ENCODE measurements at places on chromosomes 16 and 17.
A peak's percentile ranks its signal among the peaks of the same experiment; 100 is the strongest.

DNA sequence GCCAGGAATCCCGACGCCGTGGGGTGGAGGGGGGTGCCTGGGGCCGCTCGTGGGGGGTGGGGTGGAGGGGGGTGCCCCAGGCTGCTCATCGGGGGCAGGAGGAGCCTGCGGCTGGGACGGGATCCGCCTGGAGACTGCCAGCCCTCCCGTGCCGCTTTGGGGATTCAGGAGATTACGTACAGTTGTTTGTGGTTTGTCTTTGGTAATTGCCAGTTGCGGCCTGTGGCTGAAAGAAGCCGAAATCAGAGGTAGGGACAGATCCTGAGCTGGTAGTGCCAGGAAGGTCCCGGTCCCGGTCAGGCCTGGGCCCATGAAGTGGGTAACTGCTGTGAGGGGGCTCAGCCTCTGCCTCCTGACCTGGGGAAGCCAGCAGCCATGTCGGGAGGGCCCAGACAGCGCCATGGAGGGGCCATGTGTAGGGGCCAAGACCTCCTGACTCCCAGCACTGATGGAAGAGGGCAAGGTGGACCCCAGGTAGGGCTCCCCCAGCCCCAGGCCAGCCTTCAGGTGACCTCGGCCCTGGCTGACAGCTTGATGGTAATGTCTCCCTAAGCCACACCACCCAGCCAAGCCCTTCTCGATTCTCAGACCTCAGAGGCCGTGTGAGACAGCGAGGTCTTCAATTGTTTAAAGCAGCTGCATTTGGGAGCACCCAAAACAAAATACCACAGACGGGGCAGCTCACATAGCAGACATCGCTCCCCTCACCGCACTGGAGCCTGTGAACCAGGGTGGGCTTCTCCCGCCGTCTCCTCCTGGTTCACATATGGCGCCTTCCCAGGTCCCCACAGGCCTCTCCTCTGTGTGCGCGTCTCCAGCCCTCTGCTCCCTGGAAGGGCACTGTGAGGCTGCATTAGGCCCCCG, 34.9 kb upstream of the SSTR5 start:
- DNase-seq: no peak

DNA sequence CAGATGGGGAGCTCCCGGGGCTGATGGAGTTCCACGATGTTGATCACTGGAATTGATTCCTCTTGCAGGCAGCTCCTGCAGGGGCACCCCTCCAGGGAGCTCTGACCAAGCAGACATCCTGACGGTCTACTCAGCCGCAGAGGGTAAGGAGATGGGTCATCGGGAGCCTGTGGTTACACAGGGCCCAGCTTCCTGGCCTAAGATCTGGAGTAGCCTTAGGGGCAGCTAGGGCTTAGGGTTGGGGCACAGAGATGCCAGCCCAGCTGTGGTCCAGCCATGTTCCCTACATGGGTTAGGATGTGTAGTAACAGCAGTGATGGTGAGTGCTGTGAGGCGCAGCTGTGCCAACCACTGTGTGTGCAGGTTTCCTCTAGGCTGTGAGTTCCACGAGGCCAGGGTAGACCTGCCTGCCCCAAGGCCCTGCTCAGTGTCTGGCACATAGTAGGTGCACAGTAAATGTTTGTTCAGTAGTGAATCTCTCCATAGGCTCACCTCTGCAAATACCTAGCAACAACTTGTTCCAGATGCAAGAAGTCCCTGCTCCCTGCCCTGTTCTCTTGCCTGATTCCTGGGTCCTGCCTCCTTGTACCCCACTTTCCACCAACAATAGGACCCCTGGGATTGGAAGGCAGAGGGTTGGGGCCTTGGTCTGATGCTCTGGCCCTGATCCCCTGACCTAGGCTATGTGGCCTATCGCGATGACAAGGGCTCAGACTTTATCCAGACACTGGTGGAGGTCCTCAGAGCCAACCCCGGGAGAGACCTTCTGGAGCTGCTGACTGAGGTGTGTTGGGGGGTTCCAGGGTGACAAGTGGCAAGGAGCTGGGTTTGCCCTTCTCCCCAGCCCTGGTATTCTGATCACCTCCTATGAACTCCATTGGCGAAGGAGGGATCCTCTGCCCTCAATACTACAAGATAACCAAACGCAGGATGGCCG, 13.7 kb downstream of the ZNF213 start:
- DNase-seq: peak; percentile 26

DNA sequence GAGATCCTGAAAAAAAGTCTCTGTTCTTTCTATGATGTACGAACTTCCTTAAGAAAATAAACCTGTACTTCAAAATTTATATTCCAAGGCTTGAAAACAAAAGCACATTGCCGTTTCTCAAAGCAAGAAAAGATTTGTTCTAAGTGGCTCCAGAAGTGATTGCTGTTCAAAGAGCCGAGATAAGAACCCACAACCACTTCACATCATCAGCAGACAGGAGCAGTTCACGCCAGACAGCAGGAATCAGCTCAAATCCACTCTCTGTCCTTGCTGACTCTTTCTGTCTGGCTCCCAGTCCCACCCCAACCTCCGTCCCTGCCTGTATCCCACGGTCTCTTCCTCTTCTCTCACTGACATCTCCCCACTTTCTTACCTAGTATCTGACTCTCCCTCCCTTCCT, 85.0 kb upstream of the MYOCD start:
- no peak for DNase-seq

DNA sequence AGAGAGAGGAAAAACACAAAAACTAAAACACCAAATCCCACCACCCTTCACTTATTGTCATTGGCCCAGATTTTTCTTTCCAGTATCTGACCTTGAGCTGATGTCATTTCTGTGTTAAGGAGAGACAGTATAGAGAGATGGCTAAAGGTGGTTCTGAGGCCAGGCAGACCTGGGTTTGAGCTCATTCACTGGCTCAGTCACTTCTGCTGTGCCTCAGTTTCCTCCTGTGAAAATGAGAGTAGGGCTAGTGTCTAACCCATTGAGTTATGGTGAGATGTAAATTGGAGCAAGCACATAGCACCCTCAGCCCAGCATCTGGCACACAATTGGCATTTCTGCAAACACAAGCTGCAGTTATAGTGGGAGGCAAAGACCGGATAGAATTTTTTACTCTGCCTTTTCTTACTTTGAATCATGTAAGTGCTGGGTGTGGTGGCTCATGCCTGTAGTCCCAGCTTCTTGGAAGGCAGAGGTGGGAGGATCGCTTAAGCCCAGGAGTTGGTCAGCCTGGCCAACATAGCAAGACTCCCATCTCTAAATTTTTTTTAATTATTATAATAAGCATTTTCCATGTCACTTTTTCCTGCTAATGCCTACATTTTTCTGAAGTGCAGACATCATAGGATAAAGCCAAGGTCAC, 6.4 kb upstream of the KIFC3 start:
- no peak for DNase-seq

DNA sequence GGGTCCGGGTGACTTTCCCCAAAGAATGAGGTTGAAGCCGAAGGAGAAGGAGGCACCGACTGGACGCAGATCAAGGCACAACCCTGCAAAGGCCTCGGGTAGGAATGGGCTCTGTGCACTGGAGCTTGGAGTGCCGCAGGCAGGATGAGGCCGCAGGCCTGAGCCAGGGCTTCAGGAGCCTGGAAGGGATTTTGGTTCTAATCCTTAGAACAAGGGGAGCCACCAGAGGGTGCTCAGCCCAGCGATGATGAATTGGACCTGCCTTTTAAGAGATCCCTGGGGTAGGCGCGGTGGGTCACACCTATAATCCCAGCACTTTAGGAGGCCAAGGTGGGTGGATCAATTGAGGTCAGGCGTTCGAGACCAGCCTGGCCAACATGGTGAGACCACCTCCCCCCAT, 8.1 kb downstream of the CIBAR2 start:
- DNase-seq: no peak

GRCh38 chr16:74679983-74680382, 13.3 kb upstream of the RFWD3 start:
- DNase-seq: no peak

- no peak for DNase-seq
Observed at GRCh38 chr17:7508846-7509245, 24.7 kb downstream of the POLR2A start.

DNA sequence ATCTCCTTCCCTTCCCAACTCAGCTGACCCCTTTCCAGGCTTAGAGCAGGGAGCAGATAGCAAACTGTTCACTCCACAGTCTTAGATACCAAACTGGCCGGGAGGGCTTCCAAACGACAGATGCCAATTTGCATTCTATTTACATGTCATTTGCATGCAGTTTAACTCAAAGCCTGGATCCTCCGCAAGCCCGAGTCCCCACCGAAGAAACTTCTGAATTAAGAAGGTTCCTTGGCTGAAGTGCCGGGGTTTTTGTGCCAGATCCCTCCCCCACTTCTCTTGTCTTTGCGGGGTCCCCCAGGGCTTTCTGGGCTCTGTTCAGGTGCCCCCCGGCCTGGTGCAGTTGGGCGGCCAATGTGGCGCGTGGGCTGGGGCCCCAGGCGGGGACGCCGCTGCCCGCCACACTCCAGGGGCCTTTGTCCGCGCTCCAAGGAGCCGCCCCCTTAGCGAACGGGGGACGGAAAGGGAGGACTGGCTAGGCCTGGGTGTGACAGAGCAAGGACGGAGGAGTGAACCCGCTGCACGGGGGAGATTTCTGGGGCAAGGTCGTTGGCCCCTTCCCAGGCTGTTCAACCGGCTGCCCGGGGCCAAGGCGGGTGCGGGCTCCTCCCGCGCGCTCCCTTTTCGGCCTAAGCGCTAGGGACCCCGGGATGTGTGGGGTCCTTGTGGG, 1.2 kb downstream of the GPRC5B start:
- DNase-seq: no peak

GRCh38 chr16:19517424-19518089, 4.3 kb downstream of the GDE1 start:
- peak; percentile 19 for DNase-seq

- DNase-seq: no peak
Observed at GRCh38 chr17:82213251-82214011, 789 bp upstream of the CCDC57 start.

GRCh38 chr17:72119873-72120641, 763 bp upstream of the SOX9 start:
- no peak for DNase-seq

DNA sequence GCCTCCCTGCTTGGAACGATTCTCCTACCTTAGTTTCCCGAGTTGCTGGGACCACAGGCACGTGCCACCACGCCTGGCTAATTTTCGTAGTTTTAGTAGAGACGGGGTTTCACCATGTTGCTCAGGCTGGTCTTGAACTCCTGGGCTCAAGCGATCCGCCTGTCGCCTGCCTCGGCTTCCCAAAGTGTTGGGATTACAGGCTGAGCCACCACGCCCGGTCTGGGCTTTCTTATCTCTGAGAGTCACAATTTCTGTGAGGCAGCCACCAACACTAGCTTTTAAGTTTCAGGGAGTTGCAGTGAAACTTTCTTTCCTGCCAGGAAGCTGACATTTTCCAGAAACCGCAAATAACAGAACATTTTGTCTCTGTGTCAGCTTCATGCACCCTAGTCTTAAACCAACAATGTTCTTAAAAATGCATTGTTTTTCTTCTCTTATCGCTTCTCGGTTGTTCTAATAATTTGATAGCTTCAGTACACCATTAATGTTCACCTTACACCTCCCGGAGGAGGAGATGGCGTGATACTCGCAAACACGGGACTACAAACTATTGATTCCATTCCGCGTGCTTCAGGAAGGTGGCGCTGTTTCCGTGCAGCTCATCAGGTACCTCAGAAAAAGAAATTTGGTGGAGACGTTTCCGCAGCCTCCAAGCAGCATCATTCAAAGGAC, 7.4 kb upstream of the DHRS7B start:
- DNase-seq: peak; percentile 81
